ENCODE measurements at places on chromosomes 2 and 18. TPM values are rescaled to one million over a fixed set of nuclear protein-coding genes. Genes with fewer than 3 reads are reported as not detected.

GRCh38 chr18:77068321-77069312 lies 64.0 kb downstream of the MBP start:
- H3K4me1 ChIP-seq: peaks cover 46% of the 10 kb centered on the region
- H3K4me3 ChIP-seq: no peak overlapping the region
- no peaks in the 10 kb centered on the region for H3K27me3 ChIP-seq
- no peaks in the 10 kb centered on the region for H3K36me3 ChIP-seq
- no peak for DNase-seq
- peak overlapping the region; percentile 79 for H3K27ac ChIP-seq

DNA sequence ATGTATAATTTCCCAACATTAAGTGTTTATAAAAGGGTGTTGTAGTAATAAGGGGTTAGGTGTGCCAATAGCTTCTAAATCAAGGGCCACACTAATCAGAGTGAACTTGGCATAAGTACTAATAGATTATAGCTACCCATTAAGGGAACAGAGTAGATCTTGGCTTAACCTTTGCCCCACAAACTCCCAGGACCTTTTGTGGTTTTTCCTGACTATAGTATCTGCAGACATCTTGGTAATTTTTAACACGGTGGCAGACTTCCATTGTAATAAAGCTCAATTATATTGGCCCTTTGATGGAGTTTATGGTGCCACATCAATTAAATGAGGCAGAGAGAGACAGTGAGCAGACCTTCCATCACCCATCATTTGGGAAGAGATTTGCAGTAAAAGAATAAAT lies 358.5 kb upstream of the HNRNPA3 start:
- no peaks in the 10 kb centered on the region for H3K4me1 ChIP-seq
- H3K27me3 ChIP-seq: no peaks in the 10 kb centered on the region
- H3K36me3 ChIP-seq: no peaks in the 10 kb centered on the region
- no peak overlapping the region for H3K27ac ChIP-seq

The CCDC141 gene
- 0.85 TPM for total RNA-seq

GRCh38 chr18:25282282-25282681 lies 69.7 kb downstream of the ZNF521 start:
- no peak for DNase-seq
- H3K27me3 ChIP-seq: no peaks in the 10 kb centered on the region
- no peaks in the 10 kb centered on the region for H3K36me3 ChIP-seq
- peaks cover 19% of the 10 kb centered on the region for H3K4me1 ChIP-seq
- H3K27ac ChIP-seq: no peak overlapping the region

The SKOR2 gene
- total RNA-seq: not detected

The TSPYL6 gene
- total RNA-seq: not detected

GRCh38 chr2:65081232-65081685 lies 25.0 kb downstream of the CEP68 start:
- H3K4me3 ChIP-seq: no peak overlapping the region
- no peak for DNase-seq
- no peaks in the 10 kb centered on the region for H3K27me3 ChIP-seq
- peaks cover 89% of the 10 kb centered on the region for H3K36me3 ChIP-seq
- H3K4me1 ChIP-seq: peaks cover 5% of the 10 kb centered on the region

GRCh38 chr2:20949256-20949655 lies 94.6 kb downstream of the APOB start:
- peaks cover 2% of the 10 kb centered on the region for H3K27me3 ChIP-seq
- no peak for DNase-seq
- no peak overlapping the region for H3K4me3 ChIP-seq
- H3K4me1 ChIP-seq: no peaks in the 10 kb centered on the region
- no peak overlapping the region for H3K27ac ChIP-seq

Data from gastrocnemius medialis (tissue), 4 donors.